Fibroblast of villous mesenchyme (primary cell): ENCODE measurements at places on chromosomes 11 and 22. TPM values are rescaled to one million over a fixed set of nuclear protein-coding genes. Genes with fewer than 3 reads are reported as not detected.

GRCh38 chr11:134224710-134225664, 516 bp downstream of the VPS26B start:
- DNase-seq = peak; percentile 35

OR51E1 gene
- not detected in 2 replicates for total RNA-seq

DNA sequence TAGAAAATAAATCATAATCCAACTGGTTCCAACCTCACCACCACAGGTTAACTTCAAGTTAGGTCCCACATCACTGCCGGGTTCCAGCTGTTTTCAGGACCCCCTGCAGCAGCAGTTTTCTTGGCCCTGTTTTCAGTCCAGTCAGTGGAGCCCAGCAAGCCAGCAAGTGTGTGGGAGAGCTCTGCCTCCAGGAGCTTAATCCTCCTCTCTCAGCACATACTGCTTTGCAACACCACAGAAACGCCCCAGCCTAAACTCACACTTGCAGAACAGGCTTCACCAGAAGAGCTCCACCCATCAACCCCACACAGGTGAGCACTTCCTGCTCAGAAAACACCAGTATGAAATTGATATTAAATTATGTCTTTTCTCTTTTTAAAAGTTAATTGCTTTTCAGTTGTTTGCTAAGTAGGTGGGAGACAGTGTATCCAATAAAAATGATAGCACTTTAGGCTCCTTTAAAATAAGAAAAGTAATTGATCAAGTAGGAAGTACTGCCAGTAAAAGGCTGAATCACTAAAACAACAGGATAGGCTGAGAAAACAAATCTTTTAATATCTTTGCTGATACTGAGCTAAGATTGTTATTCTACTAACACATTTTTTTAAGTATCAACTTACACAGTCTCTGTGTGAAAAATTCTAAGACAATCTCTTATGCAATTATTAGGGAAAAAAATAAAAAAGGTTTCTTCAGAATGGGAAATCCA, 81.5 kb upstream of the TP53AIP1 start:
- DNase-seq = no peak

GRCh38 chr11:12827929-12828812, 153.9 kb downstream of the TEAD1 start:
- DNase-seq = peak; percentile 87

DHCR7 gene
- total RNA-seq = 94.1 and 101 TPM in 2 replicates

GRCh38 chr11:57288771-57289579, 35.8 kb downstream of the TNKS1BP1 start:
- peak; percentile 45 for DNase-seq

- DNase-seq = no peak
Observed at GRCh38 chr11:34825670-34826383, 90.4 kb downstream of the APIP start.

GRCh38 chr11:94511932-94512781, at the start of gene C11orf97:
TSS of gene C11orf97 (plus strand) at chr11:94512461. CDS start at chr11:94512529, 68 bp downstream.
- DNase-seq = peak; percentile 24
